Smooth muscle cell of the coronary artery (primary cell): ENCODE measurements at places on chromosomes 11 and 22. TPM values are rescaled to one million over a fixed set of nuclear protein-coding genes. Genes with fewer than 3 reads are reported as not detected.

The OOSP2 gene
- total RNA-seq, result not detected in 2 replicates

The TMPRSS4 gene
- not detected in 2 replicates for total RNA-seq

The MRGPRG gene
- not detected in 2 replicates for total RNA-seq

The P2RX6 gene
- total RNA-seq, result 0.47 and 0.68 TPM in 2 replicates

The COA4 gene
- 81.8 and 91.6 TPM in 2 replicates for total RNA-seq

The KREMEN1 gene
- total RNA-seq, result 0.98 and 8.8 TPM in 2 replicates

The ENTHD1 gene
- total RNA-seq, result not detected in 2 replicates
